ENCODE measurements at places on chromosomes 1 and 21.

DNA sequence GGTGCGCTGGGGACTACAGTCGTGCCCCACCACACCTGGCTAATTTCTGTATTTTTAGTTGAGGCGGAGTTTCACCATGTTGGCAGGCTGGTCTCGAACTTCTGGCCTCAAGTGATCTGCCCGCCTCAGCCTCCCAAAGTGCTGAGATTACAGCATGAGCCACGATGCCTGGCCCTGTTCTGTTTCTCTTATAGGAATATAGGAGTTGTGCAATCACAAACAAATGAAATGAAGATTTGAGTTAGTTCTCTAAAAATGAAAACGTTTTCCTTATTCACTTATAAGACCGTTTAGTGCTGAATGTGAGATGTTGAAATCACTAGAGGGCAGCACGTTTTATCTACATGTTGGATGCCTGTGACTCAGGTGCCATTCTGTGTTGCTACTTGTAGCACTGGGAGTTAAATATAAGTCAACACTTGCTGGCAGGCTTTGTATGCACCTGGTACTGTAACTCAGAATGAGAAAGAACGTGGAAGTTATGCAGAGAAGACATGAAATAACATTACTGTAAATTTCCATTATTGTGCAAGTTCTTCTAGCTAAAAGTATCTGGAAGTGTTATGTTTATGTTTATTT is 45.8 kb downstream of the MIGA1 start:
- DNase-seq = no peak

DNA sequence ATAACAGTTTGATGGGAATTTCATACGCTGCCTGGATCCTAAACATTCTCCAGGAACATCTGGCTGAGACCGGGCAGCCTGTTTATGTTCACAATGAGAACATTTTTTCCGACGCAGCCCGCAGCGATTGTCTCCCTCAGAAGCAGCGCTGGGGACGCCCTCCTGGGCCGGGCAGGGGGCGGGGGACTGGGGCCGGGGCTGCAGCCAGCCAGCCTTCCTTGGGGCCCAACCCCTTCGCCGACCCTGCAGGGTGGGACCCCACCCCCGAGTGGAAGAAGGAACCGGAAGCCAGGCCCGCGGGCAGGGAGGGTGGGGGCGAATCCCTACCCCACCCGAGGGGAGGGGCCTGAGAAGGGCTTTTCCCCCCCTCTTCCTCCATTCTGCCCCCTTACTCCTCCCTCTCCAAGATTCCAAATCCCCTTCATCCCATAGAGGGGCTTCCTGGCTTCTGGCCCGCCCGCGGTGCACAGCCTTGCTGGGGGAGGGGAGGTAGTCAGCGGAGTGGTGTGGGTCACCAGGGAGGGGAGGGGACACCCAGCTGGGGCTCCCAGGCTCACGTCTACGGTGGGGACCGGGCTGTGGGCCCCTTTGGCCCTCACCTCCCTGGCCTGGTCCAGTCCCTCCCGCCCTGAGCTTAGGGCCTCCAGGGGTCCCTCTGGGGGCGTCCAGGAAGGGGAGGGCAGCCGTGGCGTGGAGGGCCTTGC is 60.6 kb downstream of the WNT9A start:
- DNase-seq = peak; percentile 12

- no peak for DNase-seq
Observed at GRCh38 chr1:105652109-105652508, 1404.4 kb upstream of the PRMT6 start.

GRCh38 chr1:112524251-112524650 is 15.5 kb downstream of the WNT2B start:
- DNase-seq = no peak

GRCh38 chr1:17045634-17046333 is 8.0 kb downstream of the SDHB start:
- DNase-seq = no peak

- no peak for DNase-seq
Observed at GRCh38 chr1:29496701-29497100, 260.4 kb downstream of the PTPRU start.

- DNase-seq = no peak
Observed at GRCh38 chr1:113913887-113914664, 8.9 kb downstream of the DCLRE1B start.

- DNase-seq = no peak
Observed at GRCh38 chr21:31480228-31480627, 136.2 kb upstream of the TIAM1 start.

DNA sequence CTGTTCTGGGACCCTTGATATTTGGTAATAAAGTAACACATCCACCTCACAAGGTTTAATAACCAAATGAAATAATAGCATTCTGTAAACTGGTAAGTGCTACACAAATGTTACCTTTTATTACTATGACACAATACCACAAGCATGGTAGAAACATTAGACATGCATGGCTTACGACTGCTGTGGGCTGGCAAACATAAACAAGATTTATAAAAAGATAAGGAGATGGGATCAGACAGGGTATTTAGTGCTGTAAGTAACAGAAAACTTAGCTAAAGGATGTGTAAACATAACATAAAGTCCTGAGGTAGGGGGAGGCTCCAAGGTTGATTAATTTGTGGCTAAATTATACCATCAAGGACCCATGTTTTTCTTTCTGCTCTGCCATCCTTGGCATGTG is 212.6 kb downstream of the BARHL2 start:
- no peak for DNase-seq

DNA sequence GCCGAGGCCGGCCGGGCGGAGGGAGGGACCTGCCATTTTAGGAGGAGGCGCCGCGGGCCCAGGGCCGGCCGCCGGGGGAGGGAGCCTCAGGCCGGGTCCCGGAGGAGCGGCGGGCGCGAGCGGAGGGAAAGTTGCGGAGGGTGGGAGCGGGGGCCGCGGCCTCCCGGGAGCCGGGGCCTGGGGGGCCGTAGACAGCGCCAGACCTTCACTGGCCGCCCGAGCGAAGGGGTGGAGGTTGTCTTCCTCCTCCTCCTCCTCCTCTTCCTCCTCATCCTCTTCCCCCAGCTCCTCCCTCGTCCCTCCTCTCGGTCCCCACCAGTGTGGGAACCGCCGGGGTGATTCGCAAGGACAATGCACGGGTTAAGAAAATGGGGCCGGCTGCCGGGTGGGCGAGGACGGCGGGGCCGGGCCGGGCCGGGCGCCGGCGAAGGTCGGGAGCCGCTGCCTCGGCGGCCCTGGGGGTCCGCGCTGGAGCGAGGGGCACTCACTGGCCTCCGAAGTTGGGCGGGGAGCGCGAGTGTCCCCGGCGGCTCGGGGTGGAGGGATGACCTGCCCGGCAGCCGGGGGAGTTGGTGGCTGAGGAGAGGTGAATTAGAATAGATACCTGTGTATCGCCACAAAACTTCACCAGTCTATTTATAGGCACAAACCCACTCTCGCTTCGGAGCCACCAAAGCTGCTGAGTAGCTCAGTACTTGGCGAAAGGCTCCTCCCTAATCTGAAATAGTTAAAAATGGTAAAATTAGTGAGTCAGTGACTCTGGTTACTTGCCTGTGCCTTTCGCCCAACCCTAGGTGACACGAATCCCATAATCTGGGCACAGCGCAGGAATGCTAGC is 1.3 kb downstream of the DYRK1A start:
- no peak for DNase-seq

DNA sequence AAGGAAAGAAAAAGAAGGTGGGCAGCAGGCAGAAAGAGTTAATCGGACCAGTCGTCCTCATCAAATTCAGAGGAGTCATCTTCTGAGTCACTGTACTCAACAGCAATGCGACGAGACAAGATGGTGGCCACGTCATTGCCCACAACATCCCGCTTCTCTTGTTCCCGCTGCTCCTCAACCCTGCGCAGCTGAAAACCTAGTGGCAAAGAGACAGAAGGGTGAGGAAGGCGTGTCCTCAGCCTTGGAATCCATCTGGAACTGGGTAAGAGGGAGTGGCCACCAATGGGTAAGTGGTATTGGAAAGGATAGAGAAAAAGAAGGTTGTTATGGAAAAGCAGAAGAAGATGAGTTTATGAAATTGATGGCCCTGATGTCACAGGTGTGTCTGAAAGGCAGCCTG is 15.7 kb downstream of the GPR3 start:
- no peak for DNase-seq

GRCh38 chr1:245168906-245169305 is 14.1 kb downstream of the KIF26B start:
- no peak for DNase-seq

- DNase-seq = no peak
Observed at GRCh38 chr1:184635347-184635979, 119.2 kb downstream of the EDEM3 start.

DNA sequence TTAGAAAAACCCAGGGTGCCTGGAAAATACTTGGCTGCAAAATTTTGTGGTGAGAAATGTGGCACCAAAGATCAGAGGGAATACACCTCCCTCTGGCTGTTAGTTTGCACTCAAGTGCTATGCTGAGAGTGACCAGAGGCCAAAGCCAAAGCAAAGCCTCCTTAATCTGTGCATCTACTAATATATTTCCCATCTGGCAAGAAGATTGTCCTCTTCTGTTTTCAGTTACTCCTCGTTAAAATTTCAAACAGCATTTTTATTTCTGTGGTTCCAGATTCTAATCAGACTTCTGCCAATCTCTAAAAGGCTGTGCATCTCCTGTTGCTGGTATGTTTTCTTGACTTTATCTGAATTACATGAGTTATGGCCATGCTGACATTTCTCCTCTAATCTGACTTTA is 327.4 kb downstream of the TBX15 start:
- no peak for DNase-seq

DNA sequence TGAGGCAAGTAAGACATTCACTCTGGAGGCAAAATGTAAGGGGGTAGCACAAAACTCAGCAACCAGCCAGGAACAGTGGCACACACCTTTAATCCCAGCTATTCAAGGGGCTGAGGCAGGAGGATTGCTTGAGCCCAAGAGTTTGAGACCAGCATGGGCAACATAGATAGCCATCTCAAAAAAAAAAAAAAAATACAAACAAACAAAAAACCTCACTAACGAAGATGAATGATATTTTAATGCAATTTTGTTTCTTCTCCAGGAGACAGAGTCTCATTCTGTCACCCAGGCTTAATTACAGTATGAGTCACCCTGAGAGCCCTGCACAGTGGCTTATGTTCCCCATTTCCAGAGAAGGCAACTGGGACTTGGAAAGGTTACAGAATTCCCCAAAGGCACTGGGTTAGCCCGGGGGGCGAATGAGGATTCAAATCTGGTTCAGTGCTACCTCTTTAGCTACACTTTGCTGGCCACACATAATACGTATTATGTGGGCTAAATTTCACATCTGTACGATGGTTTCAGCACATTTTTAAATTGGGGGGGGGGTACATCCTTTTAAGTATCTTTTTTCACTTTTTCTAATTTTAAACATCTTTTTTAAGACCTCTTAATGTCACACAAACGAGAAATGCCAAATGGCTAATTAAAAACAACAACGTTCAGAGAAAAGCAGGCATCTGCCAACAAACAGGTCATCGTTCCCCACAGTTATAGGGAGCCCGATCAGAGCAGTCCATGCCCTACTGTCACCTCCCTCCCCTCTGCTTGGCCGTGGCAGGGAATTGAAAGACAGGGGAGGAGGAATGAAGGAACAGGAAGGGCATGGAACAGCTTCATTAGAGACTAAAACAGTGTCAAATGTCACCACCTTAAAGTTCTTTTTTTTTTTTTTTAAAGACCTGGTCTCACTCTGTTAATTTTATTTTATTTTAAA is 3.5 kb downstream of the CELA2A start:
- DNase-seq = no peak

- DNase-seq = no peak
Observed at GRCh38 chr21:29365661-29366265, 67.0 kb downstream of the BACH1 start.

DNA sequence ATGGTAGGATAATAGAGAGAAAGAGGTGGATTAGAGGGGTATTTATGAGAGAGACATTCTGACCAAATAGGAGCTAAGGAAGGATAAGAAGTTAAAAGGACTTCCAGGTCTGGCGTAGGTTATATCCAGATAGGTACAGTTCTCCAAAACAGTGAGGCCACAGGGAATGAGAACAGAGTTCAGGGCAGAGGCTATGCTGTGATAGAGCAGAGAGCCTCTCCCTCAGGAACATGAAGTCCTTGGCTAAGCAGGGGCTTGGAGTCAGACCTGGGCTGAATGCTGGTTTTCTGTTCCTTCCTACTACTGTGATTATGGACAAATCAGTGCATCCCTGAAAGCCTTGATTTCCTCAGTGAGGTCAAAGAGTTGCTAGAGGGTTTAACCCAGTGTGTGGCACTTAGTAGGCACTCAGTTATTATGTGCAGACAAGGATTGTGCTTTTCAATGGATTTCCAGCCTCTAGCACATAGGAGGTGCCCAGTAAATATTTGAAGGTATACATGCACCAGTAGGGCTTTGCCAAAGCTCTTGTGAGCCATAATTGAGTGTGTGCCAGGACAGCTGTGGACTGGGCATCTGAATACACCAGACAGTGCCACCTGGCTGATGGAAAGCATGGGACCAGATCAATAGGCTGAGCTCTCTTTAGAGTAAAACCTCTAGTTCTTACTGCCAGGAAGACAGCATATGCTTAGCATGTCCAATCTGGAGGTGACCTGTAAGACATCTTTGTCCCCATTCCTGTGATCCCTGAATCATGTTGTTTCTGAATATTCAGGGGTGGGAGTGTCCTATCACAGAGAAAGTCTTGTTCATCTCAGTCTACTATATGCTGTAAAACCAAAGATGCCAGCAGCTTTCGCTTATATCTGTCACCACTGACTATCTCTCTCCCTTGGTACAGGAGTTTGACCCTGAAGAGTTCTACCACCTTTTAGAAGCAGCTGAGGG is 111.1 kb downstream of the PIK3R3 start:
- DNase-seq = no peak

- DNase-seq = no peak
Observed at GRCh38 chr1:5993556-5994491, 1.6 kb upstream of the NPHP4 start.

GRCh38 chr1:182235604-182235951 is 156.0 kb downstream of the GLUL start:
- no peak for DNase-seq

GRCh38 chr1:109840011-109840629 is 70.5 kb upstream of the CSF1 start:
- DNase-seq = no peak

DNA sequence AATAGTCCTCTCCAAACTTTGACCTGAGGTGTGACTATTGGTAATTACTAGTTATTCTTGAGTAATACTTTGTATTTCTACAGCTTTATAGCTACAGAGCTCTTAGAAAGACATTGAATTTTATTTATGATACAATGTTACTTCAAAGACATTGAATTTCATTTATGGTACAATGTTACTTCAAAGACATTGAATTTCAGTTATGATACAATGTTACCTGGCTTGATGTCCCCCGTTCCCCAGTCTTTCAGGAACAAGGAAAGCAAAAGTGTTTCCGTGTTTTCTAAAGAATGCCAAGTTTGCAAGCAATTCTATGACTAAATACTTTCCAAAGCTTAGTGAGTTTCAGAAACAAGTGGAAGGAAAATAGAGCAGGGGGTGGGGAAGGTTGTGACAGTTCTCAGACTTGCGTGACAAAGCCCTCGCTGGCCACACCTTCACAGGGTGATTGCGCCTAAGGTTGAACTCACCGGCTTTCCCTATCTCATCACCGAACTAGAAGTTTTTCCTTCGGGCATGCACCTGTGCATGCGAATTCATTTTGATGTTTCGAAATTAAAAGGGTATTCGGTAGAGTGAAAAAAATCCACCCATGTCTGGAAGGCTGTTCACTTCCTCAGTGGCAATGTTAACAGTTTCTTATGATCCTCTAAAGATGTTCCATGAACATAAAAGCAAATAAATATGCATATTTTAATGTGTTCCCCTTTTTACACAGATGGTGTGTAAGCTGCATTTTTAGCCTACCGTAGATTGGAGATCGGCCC is 909 bp upstream of the PAXBP1 start:
- no peak for DNase-seq

- DNase-seq = no peak
Observed at GRCh38 chr1:200342511-200343311, 67.1 kb downstream of the ZNF281 start.
